Activated naive CD4-positive, alpha-beta T cell treated with anti-CD3 and anti-CD28 coated beads, Interleukin-2, amount 50 U/mL, for 16 hours (primary cell): ENCODE measurements at places on chromosomes 5 and 9.

DNA sequence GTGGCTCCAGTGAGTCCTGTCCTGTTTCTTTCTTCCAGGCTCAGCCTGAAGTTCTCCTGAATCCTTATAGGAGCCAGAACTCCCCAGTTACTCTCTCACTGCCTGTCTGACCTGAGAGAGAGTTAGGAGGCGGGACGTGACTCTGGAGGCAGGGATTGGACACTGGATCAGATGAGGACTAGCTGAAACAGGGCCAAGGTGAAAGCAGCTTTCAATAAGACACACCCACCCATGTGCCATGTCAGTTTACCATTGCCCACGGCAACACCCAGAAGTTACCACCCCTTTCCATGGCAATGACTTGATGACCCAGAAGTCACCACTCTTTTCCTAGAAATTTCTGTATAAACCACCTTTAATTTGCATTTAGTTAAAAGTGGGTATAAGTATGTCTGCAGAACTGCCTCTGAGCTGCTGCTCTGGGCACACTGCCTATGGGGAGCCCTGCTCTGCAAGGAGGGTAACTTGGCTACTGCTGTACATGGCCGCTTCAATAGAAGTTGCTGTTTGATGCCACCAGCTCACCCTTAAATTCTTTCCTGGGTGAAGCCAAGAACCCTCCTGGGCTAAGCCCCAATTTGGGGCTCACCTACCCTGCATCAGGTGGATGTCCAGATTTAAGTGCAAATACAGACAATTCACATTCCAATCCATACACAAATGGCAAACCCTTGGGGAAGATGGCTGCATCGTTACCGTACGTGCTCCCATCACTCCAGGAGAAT lies 13.7 kb downstream of the FCN2 start:
- no peak for DNase-seq

- no peak for DNase-seq
Measured at GRCh38 chr9:26234865-26235264, 556.6 kb upstream of the TUSC1 start.

DNA sequence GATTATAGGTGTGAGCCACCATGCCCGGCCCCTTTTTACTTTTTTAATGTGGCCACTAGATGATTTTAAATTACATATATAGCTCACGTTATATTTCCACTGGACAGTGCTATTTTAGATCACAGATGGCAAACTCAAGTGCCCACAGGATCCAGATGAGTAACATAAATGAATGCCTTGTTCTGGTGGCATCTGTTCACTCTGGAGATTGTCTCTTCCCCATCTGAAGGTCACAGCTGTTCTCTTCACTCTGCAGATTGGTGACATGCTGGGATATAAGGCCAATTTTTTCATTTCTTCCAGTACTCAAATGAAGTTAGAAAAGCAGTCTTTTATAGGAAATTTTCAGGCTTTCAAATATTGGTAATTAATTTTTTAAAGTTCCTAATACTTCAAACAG lies 160.1 kb downstream of the DOCK8 start:
- no peak for DNase-seq

DNA sequence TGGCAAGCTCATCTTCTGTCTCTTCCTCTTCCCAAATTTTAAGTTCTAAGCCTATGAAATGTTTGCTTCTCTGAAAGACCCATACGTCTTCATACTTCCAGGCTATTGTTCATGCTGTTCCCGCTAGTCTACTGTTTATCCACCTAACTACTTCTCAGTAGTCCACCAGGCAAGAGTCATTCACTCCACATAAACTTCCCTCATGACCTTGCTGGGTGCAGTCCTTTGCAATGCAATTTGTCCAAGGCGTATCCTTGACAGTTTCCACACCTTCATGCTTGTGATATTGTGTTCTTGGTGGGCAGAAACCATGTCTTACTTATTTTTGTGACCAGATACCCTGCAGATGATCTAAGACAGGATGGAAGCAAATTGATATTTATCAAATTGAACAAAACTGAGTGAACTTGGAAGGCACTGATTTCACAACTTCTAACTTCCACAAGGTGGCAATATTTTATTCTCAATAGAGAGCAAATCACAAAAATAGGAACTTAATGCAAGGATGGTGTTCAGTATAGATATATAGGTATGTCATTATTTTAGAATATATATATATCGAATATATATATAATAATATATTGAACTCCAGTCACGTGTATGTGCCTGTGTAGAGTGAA lies 30.3 kb downstream of the TYRP1 start:
- DNase-seq: no peak

GRCh38 chr5:98128271-98128670 lies 645.2 kb upstream of the RGMB start:
- DNase-seq: no peak

- DNase-seq: no peak
Measured at GRCh38 chr9:134424818-134425217, 98.6 kb downstream of the RXRA start.

- no peak for DNase-seq
Measured at GRCh38 chr5:74112372-74113195, 486.6 kb downstream of the ARHGEF28 start.

DNA sequence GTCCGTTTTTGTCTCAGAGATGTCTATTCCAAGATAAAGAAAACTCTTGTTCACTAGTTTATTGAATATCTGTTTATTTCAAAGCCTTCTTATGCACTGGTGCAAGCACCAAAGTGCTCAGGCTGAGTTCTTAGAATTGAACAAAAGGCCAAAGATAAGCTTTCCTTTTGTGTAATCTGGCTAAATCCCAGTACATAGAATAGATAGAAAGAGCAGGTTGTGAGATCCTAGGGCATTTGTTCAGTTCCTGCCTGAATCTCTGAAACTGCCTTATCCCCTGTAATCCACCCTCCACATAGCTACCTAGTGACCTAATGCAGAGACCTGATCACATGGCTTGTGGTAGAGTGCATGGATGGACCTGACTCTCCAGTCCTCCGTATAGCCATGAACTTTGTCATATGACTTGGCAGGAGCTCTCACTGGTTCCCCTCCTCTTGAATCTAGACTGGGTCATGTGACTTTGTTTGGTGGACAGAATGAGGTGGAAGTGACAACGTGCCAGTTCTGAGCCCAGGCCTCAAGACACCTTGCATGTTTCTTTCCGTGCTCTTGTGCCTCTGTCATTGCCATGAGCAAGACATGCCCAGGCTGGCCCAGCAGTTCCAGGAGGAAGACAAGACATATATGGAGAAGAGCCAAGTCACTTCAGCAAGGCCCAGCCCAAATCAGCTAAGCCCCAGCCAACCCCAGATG lies 139.3 kb upstream of the SHB start:
- no peak for DNase-seq

GRCh38 chr5:83197326-83197967 lies 120.1 kb downstream of the XRCC4 start:
- DNase-seq: no peak
